Nucleus accumbens (tissue), 56 donors: ENCODE measurements at places on chromosomes 13 and 19.
A peak's percentile ranks its signal among the peaks of the same experiment; 100 is the strongest.

- no peak for DNase-seq
These were observed 1.9 kb downstream of the SIGLEC5 start for GRCh38 chr19:51628153-51628939.

DNA sequence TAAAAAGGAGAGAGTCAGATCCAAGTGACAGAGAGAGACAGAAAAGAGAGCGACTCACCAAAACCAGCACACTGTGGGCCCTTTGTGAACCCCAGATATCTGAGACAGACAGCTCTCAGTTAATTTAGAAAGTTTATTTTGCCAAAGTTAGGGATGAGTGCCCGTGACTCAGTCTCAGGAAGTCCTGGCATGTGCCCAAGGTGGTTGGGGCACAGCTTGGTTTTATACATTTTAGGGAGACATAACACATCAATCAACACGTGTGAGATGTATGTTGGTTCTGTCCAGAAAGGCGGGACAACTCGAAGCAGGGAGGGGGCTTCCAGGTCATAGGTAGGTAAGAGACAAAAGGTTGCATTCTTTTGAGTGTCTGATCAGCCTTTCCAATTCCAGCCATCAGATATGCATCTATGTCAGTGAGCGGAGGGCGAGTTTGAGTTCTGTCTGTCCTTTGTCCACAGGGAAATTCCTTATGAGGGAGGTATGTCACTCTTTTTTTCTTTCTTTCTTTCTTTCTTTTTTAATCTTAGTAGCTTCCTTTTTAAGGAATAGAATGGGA, 37.2 kb upstream of the ATP11A start:
- DNase-seq: no peak

- DNase-seq: no peak
These were observed 953 bp downstream of the DZIP1 start for GRCh38 chr13:95643571-95643935.

GRCh38 chr19:18594824-18595373, 6.3 kb downstream of the REX1BD start:
- DNase-seq: no peak

- no peak for DNase-seq
These were observed 1156.5 kb downstream of the OLFM4 start for GRCh38 chr13:54185101-54185500.

DNA sequence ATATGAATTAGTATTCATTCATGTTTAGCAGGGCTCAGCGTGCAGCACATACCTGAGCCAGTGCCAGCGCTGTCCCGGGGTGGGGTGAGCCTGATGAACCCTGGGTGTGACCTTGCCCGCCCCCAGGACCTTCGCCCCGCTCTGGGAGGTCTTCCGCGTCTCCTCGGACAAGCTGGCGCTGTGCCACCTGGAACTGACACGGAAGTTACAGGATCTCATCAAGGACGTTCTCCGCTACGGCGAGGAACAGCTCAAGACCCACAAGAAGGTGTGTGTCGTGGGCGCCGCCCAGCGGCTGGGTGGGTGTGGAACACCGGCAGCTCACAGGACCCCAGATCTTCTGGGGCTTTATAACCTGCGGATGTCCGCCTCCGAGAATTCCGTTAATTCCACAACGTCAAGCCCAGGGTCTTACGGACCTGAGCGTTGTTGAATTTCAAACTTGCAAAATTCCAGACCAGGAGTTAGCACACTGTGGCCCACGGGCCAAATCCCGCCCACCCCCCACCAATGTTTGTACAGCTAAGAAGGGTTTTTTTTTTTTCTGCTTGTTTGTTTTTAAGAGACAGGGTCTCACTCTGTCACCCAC, 15.4 kb downstream of the FCHO1 start:
- peak; percentile 70 for DNase-seq

DNA sequence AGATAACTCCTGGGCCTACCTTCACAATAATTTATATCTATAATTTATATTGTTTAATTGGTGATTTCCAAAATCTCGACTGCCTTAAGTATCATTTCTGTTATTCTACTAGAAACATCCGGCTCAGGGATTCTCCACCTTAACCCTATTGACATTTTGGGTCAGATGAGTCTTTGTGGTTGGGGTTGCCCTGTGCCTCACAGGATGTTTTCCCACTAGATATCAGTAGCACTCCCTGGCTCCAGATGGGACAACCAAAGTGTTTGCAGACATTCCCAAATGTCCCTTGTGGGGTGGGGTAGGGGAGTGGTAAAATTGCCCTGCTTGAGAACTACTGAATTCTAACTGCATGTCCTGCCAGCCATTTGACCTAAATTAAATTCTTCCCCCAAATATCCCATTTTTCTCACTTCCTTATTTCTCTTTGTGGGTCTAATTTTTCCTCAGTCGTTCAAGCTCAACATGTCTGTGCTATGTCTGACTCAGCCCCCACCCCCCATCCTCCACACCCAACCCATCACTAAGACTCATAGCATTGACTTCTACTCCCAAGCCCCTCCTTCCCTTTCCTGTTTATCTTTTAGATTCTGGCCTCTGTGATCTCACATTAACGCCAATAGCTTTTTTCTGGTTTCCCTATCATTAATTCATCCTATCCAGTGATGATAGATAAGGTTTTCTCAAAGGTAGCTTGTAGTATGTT, 545.1 kb downstream of the EFNB2 start:
- DNase-seq: no peak

DNA sequence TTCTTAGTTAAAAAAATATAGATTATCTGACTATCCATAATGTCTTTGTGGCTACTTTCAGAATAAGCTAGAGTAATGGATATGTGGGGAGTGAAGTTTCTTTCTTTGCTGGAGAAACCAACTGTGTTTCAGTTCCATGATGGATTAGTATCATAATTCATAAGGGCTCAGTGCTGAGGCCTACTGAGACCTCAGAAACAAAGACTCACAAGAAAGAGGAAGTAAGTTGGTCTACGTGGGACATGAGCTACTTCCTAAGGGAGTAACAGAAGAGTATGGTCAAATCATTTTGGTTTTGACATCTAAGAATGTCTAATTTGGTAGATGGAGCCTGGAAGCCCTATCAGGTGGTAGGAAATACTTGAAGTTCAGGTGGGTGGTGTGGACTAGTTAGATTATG, 99.0 kb upstream of the HTR2A start:
- no peak for DNase-seq

DNA sequence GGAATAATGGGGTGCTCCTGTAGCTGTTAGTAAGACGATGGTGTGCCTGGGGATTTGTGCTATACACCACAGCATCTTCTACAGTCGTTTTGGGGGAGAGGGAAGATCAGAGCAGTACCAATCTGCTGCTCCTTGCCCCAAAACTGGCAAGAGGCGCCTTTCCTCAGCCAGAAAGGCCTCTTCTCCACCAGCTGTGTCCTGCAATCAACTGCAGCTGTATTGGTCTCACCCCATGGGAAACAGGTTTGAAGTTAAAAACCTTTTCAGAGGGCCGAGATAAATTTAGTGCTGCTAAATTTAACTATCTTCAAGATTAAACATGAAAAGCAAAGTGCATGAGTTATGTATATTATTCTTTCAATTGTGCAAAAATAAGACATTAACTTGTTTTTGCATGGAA, 1.2 kb upstream of the RNASEH2B start:
- no peak for DNase-seq

DNA sequence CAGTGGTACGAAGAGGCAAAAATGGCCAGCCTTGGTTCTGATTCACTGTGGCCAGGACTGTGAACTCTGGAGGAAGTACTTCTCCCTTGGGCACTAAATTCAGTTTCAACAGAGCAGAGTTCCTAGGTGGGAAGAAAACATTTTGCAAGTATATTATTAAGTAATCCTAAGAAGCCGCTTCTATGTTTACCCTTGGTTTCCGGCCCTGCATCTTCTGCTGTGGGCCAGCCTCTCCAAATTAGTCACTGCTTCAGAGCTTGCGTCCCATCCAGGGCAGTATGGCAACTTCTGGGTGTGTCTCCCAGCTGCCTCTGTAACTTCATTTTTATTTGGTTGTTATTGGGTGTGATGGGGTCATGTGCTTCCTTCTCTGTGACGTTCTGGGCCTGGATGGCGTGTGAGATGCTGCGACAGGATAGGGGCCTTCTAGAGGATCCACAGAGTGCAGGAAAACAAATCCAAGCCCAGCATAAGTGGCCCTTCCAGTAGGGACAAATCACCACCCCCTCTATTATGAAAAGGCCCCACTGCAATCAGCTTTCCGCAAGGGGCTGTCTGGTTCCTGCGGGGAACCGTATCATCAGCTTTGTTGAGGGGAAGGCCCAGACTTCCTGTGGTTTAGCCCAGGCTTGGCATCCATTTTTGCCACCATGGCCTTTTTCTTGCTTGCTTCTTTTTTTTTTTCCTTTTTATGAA, 55.1 kb upstream of the C1QTNF9 start:
- DNase-seq: no peak

DNA sequence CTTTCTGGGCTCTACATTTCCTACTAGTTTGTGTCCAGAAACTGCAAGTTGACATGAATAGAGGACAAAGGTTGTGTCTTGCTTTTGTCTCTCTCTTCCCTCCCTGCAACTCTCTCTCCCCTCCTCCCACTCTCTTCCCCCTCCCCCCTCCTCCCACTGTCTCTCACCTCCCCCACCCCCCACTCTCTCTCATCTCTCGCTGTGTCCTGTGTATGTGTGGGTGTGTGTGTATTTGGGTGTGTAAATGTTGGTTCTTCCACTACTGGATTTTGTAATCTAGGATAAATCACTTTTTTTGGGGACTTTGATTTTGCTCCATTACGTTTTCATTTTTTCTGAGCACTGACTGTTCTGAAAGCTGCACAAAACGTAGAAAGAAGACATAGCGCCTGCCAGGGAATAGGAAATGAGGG, 48.4 kb downstream of the AKAP11 start:
- DNase-seq: no peak

DNA sequence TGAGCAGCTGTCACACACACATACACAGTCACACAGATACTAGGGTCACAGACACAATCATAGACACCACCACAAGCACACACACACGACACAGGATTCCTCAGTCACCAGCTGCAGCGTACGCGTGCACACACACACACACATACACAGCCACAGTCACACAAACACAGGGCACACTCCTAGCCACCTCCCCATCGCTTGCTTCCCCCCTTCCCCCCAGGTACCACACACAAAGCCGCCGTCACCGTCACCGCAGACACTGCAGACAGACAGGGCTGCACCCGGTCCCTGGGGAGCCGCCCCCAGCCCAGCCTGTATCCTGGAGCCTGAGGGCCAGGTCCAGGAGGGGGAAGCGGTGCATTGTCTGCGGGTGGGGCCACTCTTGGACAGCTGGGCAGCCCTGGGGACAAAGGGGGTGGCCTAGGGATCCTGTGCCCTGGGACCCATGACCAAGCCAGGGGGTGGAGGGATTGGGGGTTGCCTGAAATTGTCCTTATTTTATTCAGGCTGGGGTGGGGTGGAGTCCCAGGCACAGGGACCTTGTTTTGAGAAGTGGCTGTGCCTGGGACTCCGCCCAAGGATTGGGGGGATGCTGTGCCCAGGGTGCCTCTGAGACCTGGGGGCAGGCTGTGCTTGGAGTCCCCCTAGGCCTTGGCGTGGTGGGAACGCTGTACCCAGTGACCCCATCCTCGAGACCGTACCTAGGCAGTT, 957 bp downstream of the NUMBL start:
- DNase-seq: no peak

- DNase-seq: no peak
These were observed 28.4 kb downstream of the UBAC2 start for GRCh38 chr13:99228737-99229691.

GRCh38 chr13:73334445-73334844, 275.6 kb downstream of the KLF5 start:
- no peak for DNase-seq

GRCh38 chr13:50928659-50929462, 19.3 kb downstream of the RNASEH2B start:
- no peak for DNase-seq

DNA sequence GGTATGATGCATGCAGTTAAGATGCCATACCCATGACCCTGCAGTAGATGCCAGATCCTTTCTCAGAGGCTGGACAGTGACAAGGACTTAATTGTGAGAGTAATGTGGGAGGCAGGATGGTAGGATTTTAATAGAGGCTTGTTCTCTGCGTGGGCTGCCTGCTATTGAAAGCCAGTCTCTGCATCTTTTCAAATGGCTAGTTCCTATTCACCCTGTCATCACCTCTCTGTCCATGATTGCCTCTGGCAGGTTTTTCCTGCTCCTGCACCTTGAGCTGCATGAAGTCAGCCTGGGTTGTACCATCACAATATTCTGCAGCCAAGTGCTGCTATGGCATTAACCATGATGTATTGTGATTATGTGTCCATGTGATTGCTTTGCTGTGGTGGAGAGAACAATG, 440.5 kb downstream of the ITGBL1 start:
- DNase-seq: no peak

GRCh38 chr19:49915271-49915670, 13.7 kb upstream of the ATF5 start:
- no peak for DNase-seq

DNA sequence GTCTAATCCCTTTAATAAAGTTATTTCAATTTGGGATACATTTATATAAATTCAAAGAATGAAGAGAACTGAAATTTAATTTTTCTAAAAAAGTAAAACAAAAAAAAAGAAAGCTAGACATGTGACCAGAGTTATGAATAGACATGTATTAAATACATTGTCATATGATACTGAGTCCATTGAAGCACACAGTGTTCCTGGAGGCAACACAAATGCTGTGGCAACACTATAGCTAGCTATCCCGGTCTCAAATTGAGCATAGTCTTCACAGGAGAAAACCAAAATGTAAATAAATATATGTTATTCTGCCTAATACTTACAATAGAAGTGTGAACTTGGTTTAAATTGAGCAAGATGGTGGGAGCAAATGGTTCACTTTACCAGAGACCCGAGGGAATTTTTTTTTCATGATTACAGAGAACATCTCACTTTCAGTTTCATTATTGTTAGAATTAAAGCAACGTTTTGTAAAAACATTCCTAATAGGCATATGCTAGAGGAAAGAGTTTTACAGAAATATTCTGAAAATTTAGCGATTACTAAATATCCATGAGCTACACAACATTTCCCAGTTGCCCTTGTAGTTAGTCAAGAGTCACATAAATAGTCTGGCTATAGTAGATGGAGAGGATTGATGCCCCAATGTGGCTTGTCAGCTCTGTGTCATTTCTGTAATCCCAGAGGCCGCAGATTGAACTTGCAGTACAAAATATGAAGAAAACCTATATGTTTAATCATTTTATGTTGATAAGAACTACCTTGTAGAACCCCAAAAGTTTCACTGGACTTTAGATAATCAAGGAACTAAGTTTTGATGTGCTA, 775.7 kb upstream of the SPRY2 start:
- DNase-seq: no peak

- DNase-seq: no peak
These were observed 9.3 kb upstream of the CPAMD8 start for GRCh38 chr19:17035842-17036424.

GRCh38 chr19:12965017-12965811, 4.2 kb upstream of the DAND5 start:
- peak; percentile 47 for DNase-seq

- no peak for DNase-seq
These were observed 204.7 kb downstream of the FGF14 start for GRCh38 chr13:102197193-102197592.
